ENCODE measurements at places on chromosomes 1 and 21.

- DNase-seq = no peak
These were observed 107.0 kb downstream of the NRIP1 start for GRCh38 chr21:14957836-14958235.

DNA sequence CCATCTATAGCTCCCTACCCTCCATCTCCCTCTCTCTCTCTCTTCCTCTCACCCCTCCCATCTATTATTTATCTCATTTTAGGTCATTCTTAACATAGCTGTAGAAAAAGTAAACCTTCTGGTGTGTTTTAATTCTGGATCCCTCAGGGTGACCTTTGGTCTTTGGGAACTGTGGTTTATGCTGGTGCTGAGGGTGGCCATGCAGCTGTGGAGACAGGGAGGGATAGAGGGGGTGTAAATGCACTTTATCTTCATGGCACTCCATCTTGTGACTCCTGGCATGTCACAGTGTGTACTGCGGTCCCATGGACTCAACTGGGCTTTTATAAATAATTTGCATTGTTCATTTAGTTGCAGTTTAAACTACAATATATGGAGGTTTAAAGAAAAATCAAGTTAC is 50.2 kb upstream of the RUNX1 start:
- DNase-seq = no peak

GRCh38 chr1:175602026-175602585 is 141.3 kb downstream of the TNR start:
- no peak for DNase-seq

DNA sequence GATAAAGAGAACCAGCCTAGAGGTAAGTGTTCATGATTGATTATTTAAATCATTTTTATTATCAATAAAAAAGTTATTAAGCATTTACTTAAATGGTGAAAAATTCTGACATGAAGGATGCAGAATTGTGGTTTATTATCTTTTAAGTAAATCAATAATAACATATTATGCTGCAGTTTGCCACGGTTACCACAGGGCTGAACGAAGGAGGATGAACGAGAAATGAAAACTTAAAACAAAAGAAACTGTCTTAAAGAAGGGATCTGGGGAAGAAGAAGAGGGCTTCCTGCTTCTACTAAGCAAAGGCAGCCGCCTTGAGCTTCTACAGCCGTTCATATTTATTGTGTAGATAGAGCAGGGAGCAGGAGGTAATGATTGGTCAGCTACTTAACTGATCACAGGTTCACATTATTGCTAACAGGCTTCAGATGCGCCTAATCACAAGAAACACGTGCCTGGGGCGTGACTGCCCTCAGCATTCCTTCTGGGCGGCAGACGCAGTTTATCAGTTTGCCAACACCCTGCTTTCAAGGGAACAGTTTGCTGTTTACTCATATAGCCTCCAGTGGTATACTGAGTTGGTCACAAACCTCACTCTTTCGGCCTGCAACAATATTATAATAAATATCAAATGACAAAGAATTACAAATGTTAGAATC is 5.8 kb upstream of the FNBP1L start:
- no peak for DNase-seq

DNA sequence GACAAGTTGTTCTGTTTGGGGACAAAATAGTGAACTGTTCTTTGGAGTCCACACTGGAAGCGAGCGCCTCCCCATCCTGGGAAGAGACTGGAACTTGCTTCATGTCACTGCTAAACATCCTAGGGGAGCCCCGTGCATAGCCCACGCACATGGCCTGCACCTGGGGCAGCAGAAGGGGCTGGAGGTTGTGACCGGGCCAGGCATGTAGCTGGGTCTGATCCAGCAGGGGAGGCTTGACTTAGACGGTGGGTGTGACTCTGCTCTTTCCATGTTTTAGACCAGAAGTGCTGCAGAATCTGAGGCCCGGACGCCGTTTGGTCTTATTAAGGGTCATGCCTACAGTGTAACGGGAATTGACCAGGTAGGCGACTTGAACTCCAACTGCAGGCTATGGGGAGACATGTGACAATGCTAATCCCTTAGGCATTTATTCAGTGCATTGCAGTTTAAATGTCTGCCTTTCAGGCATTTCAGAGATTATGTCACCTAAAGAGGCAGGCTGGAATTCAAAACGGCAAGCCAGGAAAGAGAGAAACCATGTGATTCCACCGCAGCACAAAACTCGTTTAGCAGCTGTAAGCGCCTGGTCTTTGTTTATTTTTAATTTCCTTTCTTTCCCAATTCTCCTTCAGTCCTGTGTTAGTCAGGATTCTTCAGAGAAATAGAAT is 21.8 kb downstream of the CAPN9 start:
- no peak for DNase-seq

GRCh38 chr1:217687511-217687910 is 56.4 kb downstream of the SPATA17 start:
- DNase-seq = no peak

DNA sequence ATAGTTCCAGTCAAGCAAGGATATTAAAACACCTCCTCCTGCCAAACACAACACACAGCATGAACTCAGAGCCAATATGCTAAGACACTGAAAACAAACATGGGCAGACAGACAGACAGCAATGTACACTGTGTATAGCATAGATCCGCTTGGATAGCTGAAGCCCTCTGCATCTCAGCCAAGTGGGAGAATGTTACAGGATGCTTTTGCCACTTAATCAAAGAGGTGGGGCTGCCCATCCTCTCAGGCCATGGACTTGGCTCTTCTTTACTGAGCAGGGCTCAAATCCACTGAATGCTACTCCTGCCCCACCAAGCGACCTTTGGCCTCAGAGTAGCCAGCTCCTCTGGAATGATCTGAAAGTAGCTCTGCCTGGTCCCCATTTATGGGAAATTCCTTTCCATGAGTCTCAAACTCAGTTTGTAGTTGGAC is 64.7 kb upstream of the NGF start:
- DNase-seq = no peak

GRCh38 chr1:10340930-10341590 is 57.8 kb upstream of the PGD start:
- DNase-seq = no peak

GRCh38 chr1:31422505-31423319 is 9.7 kb downstream of the SERINC2 start:
- DNase-seq = peak; percentile 76
